ENCODE measurements at places on chromosomes 2 and 18.
A peak's percentile ranks its signal among the peaks of the same experiment; 100 is the strongest.

DNA sequence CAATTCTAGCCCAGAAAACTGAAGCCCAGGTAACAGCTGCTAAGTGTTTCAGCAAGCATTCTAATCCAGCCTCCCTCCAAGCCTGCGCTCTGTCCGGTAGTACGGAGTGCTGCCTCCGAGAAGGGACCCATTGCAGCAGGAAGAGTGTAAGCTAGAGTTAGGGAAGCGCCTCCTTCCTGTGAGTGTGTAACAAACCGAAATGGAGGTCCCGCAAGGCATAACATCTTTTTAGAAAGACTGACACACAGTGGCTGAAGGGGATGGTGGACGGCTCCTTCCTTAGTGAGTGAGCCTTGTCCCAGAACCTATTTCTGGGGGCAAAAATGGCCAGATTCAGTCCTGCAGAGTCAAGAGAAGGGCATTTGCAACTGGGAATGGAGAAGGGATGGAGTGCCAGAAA, 12.2 kb downstream of the PKDCC start:
- DNase-seq = no peak

DNA sequence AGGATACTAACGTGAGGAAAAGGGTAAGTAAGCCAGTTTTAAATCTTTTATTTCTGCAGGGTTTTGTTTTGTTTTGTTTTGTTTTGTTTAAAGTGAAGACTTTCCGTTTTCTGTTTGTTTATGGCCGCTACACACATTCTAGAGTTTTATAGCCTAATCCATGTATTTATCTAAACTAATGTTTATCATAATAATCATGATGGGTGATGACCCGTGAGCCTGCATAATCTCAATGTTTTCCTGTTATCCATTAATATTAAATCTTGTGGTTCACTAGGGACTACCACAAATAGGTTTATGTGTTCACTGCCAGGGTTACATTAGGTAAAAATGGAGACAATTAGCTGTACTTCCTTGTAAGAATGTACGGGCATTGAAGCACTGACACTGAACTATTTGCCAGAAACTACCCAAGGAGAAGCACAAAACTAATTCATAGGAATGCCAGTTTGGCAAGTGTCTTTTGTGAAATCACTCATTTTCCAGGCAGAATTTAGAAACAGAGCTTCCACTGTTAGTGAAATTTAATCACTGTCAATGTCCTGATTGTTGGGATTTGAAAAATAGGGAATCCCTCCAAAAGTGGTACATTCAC, 574.8 kb downstream of the LRP1B start:
- no peak for DNase-seq

- DNase-seq = no peak
These were observed 87.0 kb upstream of the MSH6 start for GRCh38 chr2:47695800-47696477.

DNA sequence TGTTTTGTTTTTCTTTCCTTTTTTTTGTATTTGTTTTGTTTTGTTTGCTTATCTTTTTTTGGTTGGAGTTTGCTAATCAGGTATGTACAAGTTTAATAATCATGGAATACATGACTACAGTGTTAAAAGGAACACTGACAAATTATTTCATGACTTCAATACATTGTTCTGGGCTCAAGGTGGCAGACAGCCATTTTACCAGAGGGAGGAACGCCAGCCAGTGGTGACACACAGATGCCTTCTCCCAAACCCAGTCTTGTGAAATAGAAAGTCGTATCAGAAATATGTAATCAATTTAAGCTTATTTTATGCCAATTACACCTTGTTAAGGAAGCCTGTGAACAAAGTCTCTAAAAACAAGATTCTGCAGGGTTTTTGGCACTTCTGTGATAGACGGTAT, 264.0 kb upstream of the EPHA4 start:
- DNase-seq = no peak

GRCh38 chr18:37742436-37742835, 176.8 kb upstream of the CELF4 start:
- no peak for DNase-seq

GRCh38 chr2:23478087-23478932, 93.3 kb downstream of the KLHL29 start:
- no peak for DNase-seq

- no peak for DNase-seq
These were observed 203.3 kb downstream of the CELF4 start for GRCh38 chr18:37362158-37362890.

- peak; percentile 14 for DNase-seq
These were observed 65.9 kb upstream of the ITM2C start for GRCh38 chr2:230798769-230799399.

- no peak for DNase-seq
These were observed 3.6 kb upstream of the TTC21B start for GRCh38 chr2:165957030-165957675.

DNA sequence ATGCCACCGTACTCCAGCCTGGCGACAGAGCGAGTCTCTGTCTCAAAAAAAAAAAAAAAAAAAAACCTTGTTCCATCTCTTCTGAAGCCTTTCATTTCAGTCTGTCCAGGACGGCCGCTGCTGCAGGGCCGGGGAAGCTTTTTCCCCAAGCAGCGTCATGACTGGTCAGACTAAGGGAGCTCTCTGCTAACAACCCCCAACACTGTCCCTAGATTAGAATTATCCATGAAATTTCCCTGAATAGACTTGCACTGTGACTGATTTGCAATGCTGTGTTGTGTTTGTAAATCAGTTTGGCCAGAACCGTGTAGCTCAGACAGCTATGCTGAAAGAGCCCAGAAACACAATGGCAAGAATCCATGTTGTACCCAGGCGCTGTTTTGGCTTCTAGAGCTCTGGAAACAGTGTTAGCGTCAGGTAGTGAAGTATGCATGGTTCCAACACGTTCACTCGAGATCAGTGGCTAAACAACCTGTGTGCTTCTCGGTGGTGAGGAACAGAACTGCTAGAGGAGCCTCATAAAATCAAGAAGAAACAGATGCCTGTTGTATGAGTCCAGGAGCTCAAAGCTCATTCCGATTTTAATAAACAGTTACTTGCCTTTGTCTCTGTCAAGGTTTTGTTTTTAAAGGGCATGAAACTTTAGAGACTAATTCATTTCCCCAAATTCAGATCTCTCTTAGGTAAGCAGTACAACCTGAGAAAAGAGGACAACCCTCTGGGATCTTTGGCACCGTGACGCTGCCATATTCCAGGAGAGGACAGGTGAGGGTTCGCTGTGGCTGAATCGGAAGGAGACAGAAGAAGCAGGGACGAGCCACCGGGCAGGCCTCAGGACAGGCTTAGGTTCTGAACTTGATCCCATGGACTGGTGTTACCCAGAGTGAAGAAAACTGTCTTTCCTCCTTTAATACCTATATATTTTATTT, 43.5 kb downstream of the GORASP2 start:
- no peak for DNase-seq

DNA sequence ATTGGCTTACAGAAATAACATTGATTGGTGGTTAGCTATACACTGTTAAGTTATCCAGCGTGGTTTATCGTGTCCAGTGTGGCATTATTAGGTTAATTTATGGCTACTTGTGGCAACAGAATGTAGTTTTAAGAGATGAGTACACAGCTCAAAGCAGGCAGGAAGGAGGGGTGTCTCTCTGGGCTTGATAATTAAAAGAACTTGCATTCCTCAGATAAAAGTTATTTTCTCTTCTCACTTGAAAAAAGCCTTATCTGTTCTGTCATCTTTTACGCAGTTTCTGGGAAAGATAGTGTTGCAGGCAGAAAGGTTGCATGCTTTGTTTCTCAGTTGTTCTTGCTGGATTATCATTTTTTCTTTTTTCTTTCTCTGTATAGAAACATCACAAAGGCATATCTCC, 154.4 kb upstream of the COL3A1 start:
- no peak for DNase-seq

DNA sequence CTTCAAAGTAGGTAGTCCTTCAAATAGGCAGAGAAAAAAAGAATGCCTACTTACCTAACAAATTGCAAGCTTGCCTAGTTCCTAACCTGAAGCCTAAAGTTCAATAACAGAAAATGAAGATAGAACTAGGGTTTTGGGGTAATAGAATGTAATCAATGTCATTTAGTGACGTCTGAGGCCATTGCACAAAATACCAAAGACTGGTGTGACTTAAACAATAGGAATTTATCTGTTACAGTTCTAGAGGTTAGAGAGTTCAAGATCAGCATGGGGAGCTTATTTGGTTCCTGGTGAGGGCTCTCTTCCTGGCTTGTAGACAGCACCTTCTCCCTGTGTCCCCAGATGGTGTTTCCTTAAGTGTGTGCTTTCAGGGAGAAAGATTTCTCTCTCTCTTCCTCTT, 4.7 kb upstream of the NPC1 start:
- no peak for DNase-seq

DNA sequence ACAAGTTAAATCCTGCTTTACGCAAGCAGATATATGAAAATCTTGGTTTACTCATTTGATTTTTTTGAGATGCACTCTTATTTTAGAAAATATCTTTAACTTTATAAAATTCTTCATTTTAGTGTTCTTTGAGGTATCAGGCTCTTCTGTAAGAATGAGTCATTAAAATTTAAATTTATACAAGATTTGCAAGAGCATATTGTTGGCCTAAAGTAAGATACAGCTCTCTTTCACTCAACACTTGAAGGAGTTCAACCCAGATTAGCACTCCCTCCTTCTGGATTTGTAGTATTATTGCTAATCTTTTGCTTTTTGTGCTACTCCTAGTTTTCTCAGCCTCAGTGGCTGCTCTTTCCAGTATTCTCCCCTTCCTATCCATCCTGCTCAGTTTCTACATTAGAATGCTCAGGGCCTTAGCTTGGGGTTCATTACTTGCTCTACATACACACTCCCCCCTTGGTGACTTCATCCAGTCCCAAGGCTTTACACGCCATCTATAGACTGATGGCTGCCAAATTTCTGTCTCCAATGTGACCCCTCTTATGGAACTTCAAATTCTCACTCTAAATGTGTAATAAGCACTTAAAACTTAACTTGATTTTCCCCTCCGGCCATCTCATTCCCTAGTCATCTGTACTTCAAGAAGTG, 425.3 kb upstream of the FANCL start:
- no peak for DNase-seq

DNA sequence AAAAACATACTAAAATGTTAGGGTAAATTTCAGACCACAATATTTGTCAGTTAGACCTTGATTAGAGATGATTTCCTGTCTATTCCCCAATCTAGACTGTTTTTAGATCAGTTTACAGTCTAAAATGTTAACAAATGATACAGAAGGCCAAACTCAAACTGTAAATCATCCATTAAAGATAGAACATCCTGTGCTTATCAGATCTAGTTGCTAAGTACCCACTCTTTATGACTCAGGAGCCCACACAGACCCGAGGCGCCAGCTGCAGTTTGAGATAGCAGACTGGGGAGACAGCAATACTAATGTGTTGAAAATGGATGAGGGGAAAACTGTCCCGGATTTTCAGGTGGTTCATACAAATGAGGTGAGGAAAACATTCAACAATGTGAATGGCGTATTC, 113.3 kb downstream of the SCG2 start:
- DNase-seq = no peak

DNA sequence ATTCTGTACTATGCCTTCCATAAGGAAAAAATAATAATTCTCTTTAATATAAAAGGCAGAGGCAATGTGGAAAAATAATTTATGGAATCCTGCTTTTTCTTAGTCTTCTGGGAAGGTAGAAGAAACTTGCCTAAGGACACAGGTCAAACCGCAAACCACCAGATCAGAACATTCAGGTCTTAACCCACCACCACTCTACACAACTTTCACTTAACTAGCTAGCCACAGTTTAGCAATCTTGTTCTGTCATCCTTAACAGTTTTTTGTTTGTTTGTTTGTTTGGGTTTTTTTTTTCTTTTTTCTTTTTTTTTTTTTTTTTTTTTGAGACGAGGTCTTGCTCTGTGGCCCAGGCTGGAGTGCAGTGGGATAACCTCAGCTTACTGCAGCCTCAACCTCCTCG, 70.6 kb downstream of the ACVR1 start:
- no peak for DNase-seq

GRCh38 chr2:133338224-133338623, 230.0 kb downstream of the NCKAP5 start:
- no peak for DNase-seq

GRCh38 chr18:13688191-13689136, 37.9 kb downstream of the FAM210A start:
- no peak for DNase-seq

- no peak for DNase-seq
These were observed 67.5 kb upstream of the CD226 start for GRCh38 chr18:70015127-70015526.

- peak; percentile 24 for DNase-seq
These were observed 133.7 kb downstream of the COMMD1 start for GRCh38 chr2:62038975-62039771.

- DNase-seq = no peak
These were observed 41.7 kb downstream of the MYO7B start for GRCh38 chr2:127577208-127577475.

DNA sequence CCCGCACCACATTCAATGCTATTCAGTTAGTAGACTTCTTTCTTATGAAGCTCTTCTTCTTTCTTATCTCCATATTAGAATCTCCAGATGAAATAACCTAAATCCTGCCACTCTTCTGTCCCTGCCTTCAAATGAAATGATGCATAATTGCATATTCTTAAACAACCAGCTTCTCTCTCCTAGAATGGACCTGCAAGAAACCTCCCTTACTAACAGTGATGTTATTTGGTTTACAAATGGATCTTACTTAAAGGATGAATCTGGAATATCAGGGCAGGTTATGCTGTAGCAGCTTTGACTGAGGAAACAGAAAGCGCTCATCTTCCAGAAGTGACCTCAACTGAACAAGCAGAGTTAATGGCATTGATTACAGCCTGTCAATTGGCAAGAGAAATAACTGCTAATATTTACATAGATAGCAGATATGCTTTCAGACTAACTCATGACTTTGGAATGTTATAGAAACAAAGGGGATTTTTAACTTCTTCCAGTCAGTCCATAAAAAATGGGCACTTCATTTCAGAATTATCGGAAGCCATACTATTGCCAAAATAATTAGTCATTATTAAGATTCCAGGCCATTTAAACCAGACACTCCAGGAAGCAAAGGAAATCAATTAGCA, 755.7 kb upstream of the HS6ST1 start:
- DNase-seq = no peak

DNA sequence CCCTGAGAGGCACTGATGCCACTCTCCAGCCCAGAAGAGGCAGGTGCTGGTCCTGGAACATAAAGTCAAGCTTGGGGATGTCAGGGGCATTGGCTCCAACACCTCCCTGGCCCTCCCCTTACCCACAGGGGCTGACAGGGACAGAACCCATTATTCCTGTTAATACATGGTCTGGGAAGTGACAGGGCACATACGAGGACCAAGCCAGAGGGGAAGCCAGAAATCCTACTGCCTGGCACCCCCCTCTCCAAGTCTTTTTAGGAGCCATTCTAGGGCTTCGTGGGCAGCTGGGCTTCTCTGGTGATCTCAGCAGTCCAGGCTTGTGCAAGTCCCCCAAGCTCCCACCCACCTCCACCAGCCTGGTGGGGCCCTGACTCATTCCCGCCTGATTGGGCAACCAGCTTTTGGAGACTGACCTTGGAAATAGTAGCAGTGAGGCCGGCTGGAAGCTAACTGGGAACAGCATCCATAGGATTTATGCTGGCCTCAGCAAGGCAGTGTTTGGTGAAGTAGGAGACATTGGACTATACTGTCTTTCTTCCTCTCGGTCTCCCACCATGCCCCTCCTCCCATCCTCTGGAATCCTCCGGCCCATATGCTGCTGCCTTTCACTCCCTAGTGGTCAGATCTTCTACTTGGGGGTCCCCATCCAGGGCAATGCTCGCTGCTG, 86.4 kb upstream of the HK2 start:
- no peak for DNase-seq

All from stimulated activated CD4-positive, alpha-beta T cell treated with anti-CD3 and anti-CD28 coated beads, Interleukin-1b, Interleukin-23, amount 100 ng/mL, for 48 hours (primary cell).